H1 (cell line): ENCODE measurements at places on chromosomes 7 and 10.

GRCh38 chr10:131464789-131465188, 153.3 kb upstream of the TCERG1L start:
- DNase-seq = no peak

DNA sequence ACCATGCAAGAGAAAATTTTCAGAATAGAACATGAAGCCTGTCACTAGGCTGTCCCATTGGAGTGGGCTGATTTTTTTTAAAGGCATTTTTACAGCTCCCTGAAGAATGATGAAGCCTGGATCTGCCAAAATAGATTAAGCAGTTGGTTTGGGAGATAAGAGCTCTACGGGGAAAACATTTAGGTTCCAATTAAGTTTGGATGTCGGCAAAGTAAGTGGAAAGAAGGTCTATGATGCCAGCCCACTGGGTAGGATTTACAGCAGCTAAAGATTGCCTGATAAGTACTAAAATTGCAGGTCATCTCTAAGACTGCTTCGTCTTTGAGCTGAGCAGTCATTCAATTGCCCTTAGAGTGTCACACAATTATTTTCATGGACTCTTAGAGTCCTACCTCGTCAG, 939.2 kb upstream of the CELF2 start:
- no peak for DNase-seq

DNA sequence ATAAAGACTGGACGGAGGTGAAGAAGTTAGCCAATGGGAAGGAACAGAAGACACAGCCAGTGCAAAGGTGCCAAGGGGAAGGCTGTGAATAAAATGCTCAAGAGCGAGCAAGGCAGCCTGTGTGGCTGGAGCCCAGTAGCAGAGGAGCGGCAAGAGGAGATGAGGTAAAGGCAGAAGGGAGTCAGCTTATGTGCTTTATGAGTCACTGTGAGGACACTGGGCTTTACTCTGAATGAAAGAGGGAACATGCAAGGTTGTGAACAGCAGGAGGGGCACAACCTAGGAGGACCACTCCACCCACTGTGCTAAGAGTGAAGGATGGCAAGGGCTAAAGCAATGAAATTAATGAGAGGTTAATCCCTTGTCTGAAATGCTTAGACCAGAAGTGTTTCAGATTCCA, 129.0 kb upstream of the ODAD2 start:
- DNase-seq = no peak

- no peak for DNase-seq
Measured at GRCh38 chr7:70415179-70415972, 716.6 kb upstream of the GALNT17 start.

DNA sequence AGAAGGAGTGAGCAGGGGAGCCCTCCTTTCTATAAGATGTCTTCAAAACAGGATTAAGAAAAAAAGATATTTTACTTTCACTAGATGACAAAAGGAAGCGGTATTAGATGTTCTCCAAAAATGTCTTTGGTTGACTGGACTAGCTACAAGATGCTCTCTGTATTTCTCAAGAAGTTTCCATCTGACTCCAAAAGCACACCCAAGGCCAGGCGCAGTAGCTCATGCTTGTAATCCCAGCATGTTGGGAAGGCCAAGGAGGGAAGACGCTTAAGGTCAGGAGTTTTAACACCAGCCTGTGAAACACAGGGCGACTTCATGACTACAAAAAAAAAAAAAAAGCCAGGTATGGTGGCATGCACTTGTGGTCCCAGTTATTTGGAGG, 84.5 kb downstream of the PIP4K2A start:
- DNase-seq = no peak

- DNase-seq = no peak
Measured at GRCh38 chr10:28981007-28981406, 303.7 kb downstream of the BAMBI start.

DNA sequence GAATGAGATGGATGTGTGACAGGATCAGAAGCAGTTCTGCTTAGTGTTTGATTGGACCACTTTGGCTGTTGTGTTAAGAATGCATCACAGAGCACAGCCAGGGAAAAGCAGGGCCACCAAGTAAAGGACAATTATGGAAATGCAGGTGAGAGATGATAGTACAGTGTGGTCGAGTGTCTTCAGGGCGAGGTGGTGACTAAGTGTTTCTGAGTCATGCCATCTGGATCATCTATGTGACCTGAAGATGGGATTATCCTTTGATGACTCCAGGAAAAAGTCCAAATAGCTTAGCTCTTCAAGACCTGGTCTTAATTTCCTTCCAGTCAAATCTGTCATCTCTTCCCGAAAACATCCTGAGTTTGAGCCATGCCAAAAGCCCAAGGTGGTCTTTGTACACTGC, 523.2 kb upstream of the IGFBP3 start:
- DNase-seq = no peak

- DNase-seq = no peak
Measured at GRCh38 chr10:94205396-94205831, 157.3 kb downstream of the NOC3L start.

GRCh38 chr7:98753989-98754479, 115.8 kb downstream of the TMEM130 start:
- peak; percentile 54 for DNase-seq

DNA sequence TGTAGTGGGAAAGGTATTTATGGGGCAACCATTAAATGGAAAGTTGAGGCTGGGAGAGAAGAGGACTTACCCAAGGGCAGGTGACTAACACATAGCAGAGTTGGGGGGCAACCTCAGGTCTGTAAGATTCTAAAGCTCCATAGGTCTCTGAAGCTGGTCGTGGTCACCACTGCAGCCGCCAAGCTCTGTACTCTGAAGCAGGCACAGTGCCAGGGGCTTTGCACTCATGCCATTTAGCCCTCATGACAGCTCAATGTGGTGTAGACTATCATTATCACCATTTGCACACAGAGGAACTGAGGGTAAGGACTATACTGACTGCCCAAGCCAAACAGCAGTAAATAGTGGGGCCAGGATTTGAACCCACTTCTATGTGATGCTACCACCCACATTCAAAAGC, 32.5 kb upstream of the TMEM273 start:
- no peak for DNase-seq

DNA sequence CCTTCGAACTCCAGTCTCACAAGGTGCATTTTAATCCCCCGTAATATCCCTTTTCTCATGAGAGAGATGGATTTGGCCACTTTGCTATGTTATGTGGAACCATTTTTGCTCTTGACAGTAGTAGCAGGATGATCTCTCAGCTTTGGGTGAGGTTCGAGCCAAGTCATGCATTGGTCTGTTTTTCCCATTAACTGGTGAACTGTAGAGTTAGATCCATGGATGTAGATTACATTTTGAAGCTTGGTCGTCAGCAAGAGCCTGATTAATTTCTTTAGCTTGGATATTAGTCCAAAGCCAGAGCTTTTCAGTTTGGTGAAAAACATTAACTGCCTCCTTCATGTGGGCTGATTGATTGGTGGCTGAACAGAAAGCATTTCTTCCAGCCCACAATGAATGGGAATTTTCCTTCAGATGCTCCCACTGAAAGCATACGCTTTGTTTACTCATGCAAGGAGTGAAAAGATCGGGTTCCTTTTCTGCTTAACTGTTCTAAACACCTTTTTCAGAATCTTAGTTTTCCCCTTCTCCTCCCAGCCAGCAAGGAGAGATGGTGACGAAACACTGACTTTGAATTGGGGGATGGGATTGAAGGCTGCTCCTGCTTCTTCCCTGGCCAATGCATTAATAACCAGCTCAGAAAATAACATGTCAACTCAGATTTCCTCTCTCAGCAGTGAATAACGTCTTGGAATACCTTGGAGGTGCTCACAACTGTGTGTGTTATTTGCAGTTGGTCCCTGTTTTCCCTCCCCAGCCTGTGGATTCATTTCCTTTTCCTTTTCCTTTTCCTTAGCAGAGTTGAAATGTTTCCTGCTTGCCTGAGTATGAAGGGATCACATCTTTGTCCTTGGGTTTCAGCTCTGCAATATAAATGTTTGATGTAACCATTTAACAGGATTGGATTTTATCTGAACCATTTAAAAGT, 351.8 kb upstream of the FZD8 start:
- no peak for DNase-seq

DNA sequence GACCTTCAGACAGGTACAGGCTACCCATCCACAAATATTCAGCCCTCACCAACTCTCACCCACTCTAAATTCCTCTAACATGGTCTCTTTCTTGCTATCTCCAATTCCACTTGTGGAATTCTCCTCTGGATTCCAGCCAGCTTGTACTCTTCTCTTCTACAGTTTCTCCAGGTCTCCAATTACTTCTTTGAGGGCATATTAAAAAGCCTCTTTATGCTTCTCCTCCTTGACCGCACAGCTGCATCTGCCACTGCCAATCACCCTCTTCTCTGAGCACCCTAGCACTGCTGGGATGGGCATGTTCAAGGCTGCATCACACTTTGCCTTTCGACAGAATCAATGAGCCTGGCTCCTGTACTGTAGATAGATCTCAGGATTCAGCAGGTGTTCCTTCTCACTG, 101.5 kb upstream of the ANKRD1 start:
- DNase-seq = no peak

- no peak for DNase-seq
Measured at GRCh38 chr7:311796-312195, 21.8 kb downstream of the FOXL3 start.

- DNase-seq = no peak
Measured at GRCh38 chr10:33484787-33485186, 150.3 kb upstream of the NRP1 start.
